ENCODE measurements at places on chromosomes 2 and 18.

DNA sequence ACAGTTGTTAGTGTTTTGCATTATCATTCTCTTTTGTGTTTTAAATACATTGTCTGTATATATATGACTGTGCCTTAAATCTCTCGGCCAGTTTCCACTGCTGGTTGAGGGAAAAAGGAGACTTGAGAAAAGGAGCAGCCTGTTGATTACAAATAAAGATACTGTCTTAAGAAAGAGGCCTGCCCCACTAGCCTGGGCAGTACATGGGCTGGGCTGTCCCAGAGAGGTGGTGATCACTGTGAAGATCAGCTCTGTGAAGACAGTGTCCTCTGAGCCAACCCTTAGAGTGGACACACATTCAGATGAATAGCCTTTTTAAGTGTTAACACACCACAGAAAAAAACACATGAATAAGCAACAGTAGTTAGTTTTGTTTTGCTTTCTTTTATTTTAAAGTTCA lies 10.0 kb upstream of the OTX1 start:
- DNase-seq, result no peak

- DNase-seq, result no peak
These were observed 2.3 kb upstream of the MAB21L4 start for GRCh38 chr2:240898108-240898730.

- DNase-seq, result no peak
These were observed 66.7 kb downstream of the TNS1 start for GRCh38 chr2:217935901-217936684.

DNA sequence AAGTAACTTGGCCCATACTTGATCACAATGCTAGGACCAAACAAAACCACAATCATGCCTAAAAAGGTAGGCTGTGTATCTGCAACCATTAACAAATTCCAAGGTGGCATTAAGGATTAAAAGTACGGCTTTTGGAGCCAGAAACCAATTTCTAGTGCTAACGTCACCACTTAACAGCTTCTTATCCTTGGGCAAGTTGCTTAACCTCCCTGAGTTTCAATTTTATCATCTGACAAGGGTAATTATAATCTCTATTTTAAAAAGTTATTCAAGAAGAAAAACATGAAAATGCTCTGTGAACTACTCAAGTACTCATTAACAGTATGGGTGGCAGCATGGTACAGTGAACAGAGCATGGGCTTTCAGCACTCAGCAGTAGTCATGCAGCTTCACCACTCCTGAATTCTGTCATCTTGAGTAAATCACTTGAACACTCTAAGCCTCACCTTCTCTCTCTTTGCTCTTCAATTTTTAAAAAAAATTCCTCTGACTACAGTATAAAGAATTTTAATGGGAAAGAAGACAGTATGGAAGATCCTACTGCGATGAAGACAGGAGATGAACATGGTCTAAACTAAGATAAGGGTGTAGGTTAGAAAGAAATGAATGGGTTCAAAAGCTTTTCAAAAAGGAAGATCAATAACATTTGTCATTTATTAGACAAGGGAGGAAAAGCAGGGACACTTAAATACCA lies 69.2 kb downstream of the SS18 start:
- DNase-seq, result no peak

DNA sequence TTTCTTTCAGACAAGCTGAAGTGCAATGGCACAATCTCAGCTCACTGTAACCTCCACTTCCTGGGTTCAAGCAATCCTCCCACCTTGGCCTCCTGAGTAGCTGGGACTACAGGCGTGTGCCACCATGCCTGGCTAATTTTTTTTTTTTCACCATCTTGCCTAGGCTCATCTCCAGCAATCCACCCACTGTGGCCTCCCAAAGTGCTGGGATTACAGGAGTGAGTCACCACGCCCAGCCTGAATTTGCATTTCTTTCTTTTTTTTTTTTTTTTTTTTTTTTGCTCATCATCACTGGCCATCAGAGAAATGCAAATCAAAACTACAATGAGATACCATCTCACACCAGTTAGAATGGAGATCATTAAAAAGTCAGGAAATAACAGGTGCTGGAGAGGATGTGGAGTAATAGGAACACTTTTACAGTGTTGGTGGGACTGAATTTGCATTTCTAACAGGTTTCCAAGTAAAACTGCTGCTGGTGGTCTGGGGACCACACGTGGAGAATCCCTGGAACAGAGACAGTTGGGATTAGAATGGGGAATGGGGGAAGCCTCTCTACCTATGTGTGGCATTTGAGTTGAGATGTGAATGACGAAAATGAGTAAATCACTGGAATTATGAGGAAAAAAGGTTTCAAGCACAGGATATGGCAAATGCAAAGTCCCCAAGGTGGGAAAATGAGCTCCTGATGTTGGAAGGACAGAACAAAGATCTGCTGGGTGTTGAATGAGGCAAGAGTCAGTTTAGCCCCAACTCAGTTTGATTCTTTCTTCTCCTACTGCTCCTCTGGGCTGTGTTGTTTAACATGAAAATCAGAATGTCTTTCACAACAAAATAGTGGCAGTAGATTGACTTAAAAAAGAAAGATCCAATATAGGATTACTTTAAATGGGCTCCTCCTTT lies 88.8 kb upstream of the MAP4K4 start:
- no peak for DNase-seq

- DNase-seq, result no peak
These were observed 42.4 kb upstream of the FIGN start for GRCh38 chr2:163778045-163778781.

- peak; percentile 91 for DNase-seq
These were observed 18.3 kb downstream of the YPEL5 start for GRCh38 chr2:30165050-30165520.

DNA sequence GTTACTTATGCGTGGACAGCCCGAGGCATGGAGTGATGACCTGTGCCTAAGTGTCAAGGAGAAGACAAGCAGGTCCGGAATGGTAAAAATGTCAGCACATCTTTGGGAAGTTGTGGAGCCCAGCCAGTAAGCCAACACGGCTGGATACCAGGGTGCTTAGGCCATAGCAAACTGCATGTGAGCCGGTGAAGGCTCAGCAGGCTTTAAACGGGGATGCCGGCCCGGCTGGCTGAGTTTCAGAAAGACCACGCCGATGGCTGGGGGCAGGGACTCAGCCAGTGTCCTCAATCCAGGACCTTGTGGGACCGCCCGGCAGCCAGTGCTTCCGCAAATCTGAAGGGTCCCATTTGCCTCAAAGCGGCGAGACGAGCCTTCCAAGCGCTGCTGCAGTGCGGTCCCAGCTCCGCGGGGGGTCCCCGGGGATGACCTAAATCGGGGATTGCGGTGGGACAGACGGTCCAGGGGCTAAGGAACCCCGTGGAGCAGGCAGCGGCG lies 946 bp upstream of the AGAP1 start:
- no peak for DNase-seq

- DNase-seq, result no peak
These were observed 20.1 kb downstream of the CASP8 start for GRCh38 chr2:201280191-201281040.

GRCh38 chr2:31901900-31902299 lies 108.9 kb downstream of the MEMO1 start:
- no peak for DNase-seq

DNA sequence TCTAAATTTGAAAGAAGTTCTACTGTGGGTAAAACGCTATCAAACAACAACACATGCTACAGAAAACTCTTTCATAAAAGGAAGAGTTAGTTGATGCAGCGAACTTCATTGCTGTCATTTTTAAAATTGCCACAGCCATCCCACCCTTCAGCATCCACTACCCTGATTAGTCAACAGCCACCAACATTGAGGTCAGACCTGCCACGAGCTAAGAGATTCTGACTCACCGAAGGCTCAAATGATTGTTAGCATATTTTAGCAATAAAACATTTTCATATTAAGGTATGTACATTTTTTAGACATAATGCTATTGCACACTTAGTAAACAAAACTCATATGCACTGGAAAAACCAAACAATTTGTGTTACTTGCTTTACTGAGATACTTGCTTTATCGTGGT lies 347.1 kb downstream of the CLIP4 start:
- no peak for DNase-seq

DNA sequence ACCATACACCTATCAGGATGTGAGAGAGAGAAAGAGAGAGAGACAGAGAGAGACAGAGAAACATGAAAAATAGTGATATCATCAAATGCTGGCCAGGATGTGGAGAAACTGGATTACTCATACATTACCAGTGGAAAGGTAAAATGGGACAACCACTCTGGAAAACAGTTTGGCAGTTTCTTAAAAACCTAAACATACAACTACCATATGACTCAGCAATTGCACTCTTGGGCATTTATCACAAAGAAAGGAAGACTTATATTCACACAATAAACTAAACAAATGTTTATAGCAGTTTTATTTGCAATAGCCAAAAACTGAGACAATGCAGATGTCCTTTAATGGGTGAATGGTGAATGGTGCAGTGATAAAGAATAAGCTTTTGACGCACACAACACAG lies 29.1 kb downstream of the SLC4A3 start:
- DNase-seq, result no peak

Measured in hematopoietic multipotent progenitor cell treated with erythropoietin and hydrocortisone succinate and interleukin-3 and kit ligand, for 17 days (in vitro differentiated cells).